Sciatic nerve (tissue), 2 donors: ENCODE measurements at places on chromosomes 5 and 9. TPM values are rescaled to one million over a fixed set of nuclear protein-coding genes. Genes with fewer than 3 reads are reported as not detected.

Gene PCDHGB7
- 18.9 TPM for total RNA-seq

Gene NUDT2
- total RNA-seq, result 23.3 TPM

Gene LHX3
- not detected for total RNA-seq

Gene FBXO10
- total RNA-seq, result 8.0 TPM

Gene BARX1
- not detected for total RNA-seq

Gene GRIN3A
- 0.13 TPM for total RNA-seq

Gene LIX1
- total RNA-seq, result not detected

Gene SHOC1
- total RNA-seq, result not detected

Gene HAPLN1
- total RNA-seq, result not detected

Gene CENPK
- total RNA-seq, result 2.1 TPM
